Stromal cell of bone marrow (primary cell): ENCODE measurements at places on chromosomes 2 and 18.
A peak's percentile ranks its signal among the peaks of the same experiment; 100 is the strongest.

DNA sequence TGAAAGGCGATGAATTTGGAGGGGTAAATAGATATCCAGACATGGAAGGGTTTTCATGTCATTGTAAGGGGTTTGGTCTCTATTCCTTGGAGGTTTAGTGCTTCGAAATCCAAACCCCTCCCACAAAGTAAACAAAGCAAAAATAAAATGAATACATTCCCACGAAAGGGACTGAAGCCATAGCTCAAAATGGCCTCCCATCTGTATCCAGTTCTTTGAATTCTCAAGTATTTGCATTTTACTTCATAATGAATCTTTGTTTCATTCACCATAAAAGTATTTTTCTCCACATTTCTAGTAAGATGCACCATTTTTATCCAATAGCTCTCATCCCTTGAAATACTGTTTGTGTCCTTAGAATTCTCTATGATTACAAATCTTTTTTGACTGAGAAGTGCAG, 103.2 kb upstream of the DTNA start:
- no peak for DNase-seq

DNA sequence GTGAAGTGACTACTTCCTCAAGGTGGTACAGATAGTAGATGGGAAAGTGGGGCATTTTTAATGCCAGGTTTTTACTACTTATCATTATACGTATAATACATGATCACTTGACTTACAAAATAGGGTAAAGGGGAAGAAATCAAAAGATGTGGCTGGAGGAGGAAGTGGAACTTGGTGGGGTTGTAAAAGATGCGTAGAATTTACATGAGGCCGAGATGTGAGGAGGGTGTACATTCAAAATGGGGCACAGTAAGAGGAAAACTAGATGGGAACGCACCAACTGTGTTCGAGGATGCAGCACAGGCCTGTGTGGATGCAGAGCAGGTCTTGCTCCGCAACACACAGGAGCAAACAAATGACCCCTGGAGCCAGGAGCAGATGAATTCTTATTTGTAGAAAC, 403.3 kb downstream of the TXNL1 start:
- DNase-seq: no peak

DNA sequence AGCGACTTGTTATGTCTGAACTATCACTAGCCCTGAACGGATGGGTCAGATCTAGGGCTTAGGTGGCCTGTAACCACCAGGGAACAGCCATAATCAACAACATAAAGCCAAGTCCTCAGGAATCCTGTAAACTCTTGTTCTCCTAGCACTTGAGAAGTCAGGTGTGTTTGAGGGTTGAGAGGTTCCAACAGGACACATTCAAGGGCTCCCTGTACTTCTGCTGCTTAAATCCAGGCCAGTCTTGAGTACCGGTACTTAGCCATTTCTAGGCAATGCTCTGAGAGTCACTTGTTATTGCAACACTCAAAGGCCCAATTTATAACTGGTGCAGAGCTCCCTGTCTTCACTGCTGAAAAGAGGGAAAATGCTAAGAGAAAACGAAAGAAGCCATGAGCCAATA, 21.6 kb upstream of the SLC40A1 start:
- no peak for DNase-seq

- DNase-seq: no peak
Measured at GRCh38 chr2:179273461-179273962, 8.9 kb upstream of the SESTD1 start.

GRCh38 chr2:120430501-120430830, 84.5 kb downstream of the INHBB start:
- no peak for DNase-seq

GRCh38 chr2:119862127-119862889, 102.6 kb downstream of the PTPN4 start:
- no peak for DNase-seq

GRCh38 chr2:70626254-70626990, 72.8 kb upstream of the TGFA start:
- no peak for DNase-seq

- DNase-seq: no peak
Measured at GRCh38 chr18:79326413-79327198, 69.1 kb upstream of the NFATC1 start.

DNA sequence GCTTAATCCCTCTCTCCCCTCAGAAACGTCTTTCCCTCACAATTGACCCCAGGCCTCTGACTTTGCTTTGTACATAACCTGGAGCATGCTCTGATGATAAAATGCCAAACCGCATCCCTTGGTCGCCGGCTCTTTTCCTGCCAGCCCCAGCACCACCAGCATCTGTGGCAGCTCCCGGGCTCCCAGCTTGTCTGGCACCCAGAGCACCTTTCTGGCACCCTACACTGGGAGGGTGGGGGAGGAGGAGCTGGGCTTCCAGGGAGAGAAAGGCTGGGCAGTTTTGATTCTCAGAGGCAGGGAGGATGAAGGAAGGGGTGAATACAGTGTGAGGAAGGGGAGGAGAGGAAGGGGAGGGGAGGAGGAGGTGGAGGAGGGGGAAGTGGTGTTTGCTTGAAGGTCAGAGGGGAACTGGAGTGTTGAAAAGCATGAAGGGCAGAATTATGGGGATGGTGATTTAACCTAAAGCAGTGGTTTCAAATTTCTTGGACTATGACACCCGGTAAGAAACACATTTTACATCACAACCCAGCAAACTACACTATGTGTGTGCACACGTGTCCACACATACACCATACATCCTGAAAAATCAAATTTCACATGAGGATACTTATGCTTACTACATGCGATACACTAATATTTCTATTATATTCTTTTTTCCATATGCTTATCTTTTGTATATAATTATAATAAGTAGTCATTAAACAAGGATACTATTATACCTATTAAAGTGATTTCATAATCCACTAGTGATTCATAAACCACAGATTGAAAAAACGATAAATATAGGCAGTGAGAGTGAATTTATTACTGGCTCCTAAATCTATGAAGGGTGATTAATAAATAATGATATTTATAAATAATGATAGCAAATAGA, 30.0 kb upstream of the IGFBP2 start:
- DNase-seq: no peak

DNA sequence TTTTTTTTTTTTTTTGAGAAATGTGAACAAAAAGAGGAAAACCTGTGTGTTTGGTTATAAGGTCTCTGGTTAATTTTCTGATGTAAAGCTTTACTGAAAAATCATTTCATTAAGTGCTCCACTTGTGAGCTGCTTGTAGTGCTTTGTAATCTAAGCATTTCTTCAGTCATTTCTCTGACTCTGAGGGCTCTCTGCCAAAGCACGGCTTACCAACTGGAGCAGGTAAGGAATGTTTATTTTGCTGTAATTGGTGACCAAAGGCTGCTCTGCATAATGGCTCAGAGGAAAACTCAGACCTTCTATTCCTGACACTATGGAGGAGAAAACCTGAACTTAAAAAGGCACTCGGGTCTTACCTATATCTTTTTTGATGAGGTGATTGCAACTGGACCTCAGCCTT, 848.8 kb downstream of the MBD2 start:
- no peak for DNase-seq

DNA sequence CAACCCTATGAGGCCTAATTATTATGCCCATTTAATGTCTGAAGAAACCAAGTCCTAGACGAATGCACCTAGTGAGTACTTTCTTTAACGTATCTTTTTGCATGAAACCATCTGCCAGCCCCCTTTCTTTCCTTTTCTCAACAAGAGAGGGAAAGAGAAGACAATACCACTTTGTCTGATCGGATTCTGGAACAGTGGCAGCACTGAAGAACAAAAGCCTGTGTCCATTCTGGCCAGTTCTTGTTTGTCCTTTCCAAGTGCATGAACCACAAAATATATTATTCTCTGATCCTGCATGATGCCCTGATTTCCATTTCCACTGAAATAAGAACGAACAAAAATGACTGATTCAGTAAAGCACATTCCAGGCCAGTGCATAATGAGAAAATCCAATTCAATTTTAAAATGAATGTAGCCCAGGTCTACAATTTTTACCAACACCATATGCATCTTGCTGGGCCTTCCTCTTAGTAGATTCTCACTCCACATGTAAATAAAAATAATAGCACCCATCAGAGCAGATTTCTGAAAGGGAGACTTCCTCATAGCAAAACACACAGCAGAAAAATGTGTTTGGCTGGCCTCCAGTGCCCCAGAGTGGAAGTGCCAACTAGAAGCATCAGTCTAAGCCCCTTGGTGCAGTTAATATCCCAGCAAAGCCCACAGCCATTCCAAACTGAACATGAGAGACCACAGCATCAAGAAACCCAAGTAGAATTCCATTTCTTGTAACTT, 422.6 kb upstream of the ID2 start:
- no peak for DNase-seq

DNA sequence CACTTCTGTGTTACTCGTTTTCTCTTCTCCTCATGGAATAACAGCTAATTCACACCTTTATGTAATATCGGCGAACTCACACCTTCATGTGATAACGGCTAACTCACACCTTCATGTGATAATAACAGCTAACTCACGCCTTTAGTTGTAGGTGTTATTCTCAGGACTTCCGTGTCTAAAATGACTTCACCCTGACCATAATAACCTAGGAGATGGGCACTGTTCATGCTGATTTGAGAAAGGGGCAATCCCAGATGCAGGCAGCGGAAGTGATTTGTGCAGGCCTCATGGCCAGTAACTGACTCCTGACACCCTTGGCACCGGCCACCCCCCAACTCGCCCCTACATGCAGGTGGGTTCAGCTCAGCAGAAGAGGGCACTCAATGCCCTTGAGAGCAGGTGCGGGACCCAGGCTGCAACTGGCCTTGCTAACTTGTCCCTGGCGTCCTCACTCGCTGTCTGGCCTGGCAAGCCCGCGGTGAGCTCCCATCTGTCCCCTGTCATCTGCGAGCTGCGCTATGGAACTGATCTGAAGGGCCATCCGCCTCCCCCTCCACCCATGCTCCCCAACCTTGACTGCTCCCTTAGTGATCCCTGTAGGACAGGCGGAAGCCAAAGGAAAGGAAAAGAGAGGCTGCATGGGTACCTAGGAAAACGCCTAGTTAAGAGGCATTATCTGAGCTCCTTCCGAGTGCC, 42.6 kb upstream of the MTCL1 start:
- no peak for DNase-seq

GRCh38 chr2:238565031-238565430, 138.3 kb downstream of the ASB1 start:
- DNase-seq: no peak

DNA sequence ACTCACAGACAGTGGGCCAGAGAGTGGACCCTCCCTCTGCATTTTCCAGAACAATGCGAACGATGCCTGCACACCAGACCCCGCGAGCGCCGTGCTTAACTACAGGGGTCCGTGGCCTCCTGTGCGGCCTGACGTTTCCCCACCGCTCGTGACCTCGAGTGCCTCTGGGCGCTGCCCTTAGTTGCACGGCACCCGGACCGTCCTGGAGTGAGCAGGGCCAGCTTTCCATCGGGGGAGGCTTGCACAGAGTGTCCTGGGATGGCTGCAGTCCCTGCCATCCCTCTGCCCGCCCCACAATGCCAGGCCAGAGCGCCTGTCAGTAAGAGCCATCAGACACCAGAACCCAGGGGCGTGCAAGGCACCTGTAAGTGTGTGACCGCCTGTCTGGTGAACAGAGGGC, 217.0 kb downstream of the TWIST2 start:
- DNase-seq: no peak

DNA sequence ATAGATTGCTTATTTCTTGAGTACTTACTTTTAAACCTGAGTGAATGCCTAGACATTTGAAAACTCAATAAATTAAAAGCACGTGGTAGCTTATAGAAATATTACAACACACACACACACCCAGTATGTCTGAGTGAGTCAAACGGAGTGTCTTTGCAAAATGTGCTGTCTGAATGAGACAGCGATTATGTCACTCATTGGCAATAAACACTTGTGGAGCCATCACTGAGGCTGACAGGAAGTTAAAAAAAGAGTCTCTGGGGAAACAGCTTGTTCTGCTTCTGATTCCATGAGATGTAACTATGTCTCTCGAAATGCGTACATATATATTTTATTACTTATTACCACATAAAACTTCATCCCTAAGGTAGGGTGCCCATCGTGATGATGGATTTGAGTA, 22.3 kb upstream of the VPS4B start:
- peak; percentile 90 for DNase-seq

DNA sequence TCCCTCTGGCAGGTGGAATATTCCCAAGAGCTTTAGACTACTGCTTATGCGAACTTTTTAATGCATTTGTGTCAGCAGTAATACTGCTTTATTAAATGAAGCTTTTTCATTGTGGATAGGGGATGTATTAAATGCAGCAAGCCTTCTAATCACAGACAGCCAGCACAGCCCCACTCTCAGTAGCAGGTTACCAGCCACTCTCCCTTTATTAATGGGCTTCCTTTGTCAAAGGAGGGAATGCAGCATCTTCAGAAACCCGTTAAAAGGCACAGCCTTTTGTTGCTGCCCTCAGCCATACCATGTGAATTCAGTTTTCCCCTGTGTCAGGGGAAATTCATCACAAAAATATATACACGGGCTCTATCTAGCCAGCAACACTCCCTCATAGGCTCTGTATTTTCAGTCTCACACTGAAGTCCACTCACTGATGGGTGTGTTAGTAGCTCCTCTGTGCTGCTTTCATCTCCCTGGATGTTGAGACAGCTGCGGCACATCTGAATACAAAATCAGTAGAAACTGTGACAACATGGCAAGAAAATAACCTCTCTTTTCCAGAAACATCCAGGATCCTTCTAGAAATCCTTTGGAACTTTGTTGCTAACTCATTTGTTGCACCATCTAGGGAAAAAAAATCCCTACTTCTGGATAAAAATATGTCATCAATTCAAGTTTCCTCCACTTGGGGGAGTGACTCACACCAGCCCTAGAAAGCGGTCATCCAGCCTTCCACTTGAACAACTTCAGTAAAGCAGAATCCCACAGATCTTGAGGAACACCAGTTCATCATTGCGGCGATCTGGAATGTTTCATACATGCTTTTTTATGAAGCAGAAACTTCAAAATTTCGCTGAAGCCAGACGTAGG, 48.4 kb downstream of the LRRTM1 start:
- peak; percentile 4 for DNase-seq

- no peak for DNase-seq
Measured at GRCh38 chr2:16525265-16525887, 140.3 kb downstream of the CYRIA start.

DNA sequence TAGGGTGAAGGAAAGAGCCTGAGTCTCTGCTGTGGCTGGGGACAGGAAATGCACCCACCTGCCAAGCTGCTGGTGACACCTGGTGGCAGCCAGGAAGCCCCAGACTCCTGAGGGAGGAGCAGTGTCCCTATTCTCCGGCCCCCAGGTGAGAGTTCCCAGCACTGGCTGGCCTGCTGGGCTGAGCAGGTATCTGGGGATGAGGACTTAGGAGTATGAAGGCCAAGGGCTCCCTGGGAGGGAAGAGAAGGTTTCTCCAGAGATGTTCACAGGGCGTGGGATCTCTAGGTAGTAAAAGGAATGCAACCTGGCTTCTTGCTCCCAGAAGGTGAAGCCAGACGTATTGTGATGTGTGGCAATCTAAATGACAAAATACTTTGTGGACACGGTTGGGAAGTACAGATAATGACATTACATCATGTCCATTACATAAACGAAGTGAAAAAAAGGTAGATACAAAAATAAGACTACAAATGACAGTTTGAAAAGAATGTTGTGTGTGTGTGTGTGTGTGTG, 75.8 kb upstream of the SLC1A4 start:
- DNase-seq: no peak

GRCh38 chr2:228798458-228799207, 472.5 kb downstream of the PID1 start:
- DNase-seq: no peak

GRCh38 chr2:134233728-134234136, 20.1 kb upstream of the MGAT5 start:
- no peak for DNase-seq

- no peak for DNase-seq
Measured at GRCh38 chr2:205276116-205276777, 406.1 kb upstream of the NRP2 start.

GRCh38 chr18:79933765-79934164, 17.7 kb downstream of the SLC66A2 start:
- no peak for DNase-seq
